ENCODE measurements at places on chromosomes 6 and 20. TPM values are rescaled to one million over a fixed set of nuclear protein-coding genes. Genes with fewer than 3 reads are reported as not detected.

DNA sequence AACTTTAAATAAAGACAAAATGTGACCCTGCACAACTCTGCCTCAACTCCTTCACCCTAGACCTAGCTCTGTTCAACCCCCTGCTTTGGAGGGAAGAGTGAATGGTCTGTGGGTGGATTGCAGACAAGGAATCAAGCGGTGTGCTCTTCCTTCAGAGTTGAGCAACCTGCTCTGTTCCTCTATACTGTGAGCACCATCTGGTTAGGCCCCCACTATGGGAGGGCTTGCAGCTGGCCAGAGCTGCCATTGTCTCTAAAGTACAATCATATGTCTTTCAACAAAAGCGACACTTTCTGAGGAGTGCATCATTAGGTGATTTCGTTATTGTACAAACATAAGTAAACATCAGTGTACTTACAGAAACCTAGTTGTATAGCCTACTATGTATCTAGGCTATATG, 406.1 kb upstream of the MARCKS start:
- no peaks in the 10 kb centered on the region for H3K4me1 ChIP-seq
- DNase-seq: no peak
- no peaks in the 10 kb centered on the region for H3K27me3 ChIP-seq
- no peak overlapping the region for H3K27ac ChIP-seq

DNA sequence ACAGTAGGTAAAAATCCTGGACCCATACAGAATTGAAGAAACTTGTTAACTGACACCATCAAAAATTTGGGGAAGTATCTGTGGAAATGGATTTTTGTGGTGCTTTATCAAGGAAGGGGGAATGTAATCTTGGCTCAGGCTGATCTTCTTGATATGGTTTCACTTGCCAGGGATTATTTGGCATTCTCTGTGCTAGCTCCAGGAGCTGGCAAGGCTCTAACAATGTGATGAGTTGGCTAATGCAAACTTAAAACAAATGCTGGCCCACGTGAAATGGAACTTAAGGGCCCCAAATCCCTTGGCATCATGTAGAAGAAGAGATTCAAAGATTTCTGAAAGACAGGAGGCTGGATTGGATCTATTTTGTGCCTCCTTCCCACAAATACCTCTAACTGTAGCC, 13.1 kb downstream of the KCNS1 start:
- no peak overlapping the region for H3K27ac ChIP-seq
- H3K4me1 ChIP-seq: no peaks in the 10 kb centered on the region
- H3K36me3 ChIP-seq: no peaks in the 10 kb centered on the region
- H3K27me3 ChIP-seq: no peaks in the 10 kb centered on the region

GRCh38 chr6:34115403-34115795, 30.5 kb downstream of the GRM4 start:
- no peaks in the 10 kb centered on the region for H3K36me3 ChIP-seq
- no peaks in the 10 kb centered on the region for H3K4me1 ChIP-seq
- no peaks in the 10 kb centered on the region for H3K27me3 ChIP-seq
- no peak overlapping the region for H3K27ac ChIP-seq

GRCh38 chr6:144264270-144265060, 20.7 kb upstream of the UTRN start:
- DNase-seq: peak; percentile 59
- H3K36me3 ChIP-seq: no peaks in the 10 kb centered on the region
- peaks cover 2% of the 10 kb centered on the region for H3K4me1 ChIP-seq
- H3K27ac ChIP-seq: peak overlapping the region; percentile 82

DNA sequence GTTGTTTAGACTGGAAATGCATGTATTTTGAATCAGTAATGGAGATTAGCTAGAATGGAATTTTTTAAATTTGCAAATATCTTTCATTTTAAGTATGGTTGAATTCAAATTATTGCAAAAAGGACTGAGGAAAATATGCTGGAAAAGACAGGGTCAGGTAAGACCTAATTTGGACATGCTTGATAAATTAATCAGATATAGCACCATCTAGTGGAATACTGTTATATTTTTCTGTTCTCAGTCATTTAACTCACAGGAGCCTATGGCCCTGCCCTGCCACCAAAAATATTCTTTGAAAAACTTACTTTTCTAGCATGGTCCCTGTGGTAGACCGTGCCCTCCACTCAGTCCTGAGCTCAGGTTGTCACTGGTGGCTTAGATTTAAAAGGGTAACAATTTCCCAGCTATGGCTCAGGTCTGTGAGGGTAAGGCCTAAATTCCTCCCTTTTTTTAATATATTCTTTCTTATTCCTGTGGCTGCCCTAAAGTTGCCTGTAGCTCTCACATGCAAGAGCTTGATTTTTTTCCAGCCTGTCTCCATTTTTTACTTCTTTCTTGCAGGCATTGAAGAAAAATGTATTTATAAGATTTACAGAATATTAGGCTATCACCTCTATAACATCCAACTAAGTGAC, 25.3 kb upstream of the KIAA1586 start:
- no peak for DNase-seq
- H3K4me3 ChIP-seq: no peak overlapping the region
- H3K27ac ChIP-seq: no peak overlapping the region
- no peaks in the 10 kb centered on the region for H3K4me1 ChIP-seq

- H3K27ac ChIP-seq: peak overlapping the region; percentile 10
- peaks cover 4% of the 10 kb centered on the region for H3K4me1 ChIP-seq
- DNase-seq: no peak
- no peaks in the 10 kb centered on the region for H3K36me3 ChIP-seq
- no peak overlapping the region for H3K4me3 ChIP-seq
- H3K27me3 ChIP-seq: no peaks in the 10 kb centered on the region
Measured at GRCh38 chr6:80543598-80544222, 437.2 kb downstream of the BCKDHB start.

GRCh38 chr6:73579851-73580246, 59.0 kb upstream of the EEF1A1 start:
- no peaks in the 10 kb centered on the region for H3K4me1 ChIP-seq
- no peaks in the 10 kb centered on the region for H3K27me3 ChIP-seq
- peak overlapping the region; percentile 87 for H3K27ac ChIP-seq
- H3K4me3 ChIP-seq: no peak overlapping the region
- DNase-seq: no peak

GRCh38 chr20:43554369-43554768, 4.5 kb upstream of the SGK2 start:
- DNase-seq: no peak
- H3K4me1 ChIP-seq: no peaks in the 10 kb centered on the region
- no peak overlapping the region for H3K4me3 ChIP-seq

DNA sequence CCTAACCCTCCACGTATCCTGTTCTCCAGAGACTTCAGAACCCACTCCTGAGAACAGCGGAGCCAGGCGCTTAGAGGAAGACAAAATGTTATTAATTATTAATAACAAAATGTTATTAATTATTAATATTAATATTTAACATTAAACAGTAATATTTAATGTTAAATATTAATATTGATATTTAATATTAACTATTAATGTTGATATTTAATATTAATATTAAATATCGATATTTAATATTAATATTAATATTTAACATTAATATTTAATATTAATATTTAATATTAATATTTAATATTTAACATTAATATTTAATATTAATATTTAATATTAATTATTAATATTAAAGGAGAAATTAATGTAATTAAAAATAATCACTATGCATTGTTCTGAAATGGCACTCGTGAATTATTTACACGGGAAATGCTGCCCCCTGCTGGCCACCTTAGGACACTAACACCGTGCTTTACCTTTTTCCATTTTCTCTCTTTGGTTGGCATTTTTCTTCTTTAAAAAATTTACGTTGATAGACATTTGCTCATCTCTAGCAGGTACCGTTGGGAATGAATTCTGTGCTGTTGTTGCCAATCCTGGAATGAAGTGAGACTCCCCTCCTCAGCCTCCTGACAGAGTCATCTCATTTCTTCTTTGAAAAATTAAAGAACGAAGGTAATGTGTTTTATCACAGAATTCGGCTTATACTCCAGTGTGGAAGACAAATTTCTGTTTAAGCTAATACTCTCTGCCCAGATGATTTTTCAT, 7.5 kb upstream of the GGTLC1 start:
- no peaks in the 10 kb centered on the region for H3K4me1 ChIP-seq
- no peak overlapping the region for H3K27ac ChIP-seq
- H3K27me3 ChIP-seq: no peaks in the 10 kb centered on the region
- no peak overlapping the region for H3K4me3 ChIP-seq
- H3K36me3 ChIP-seq: no peaks in the 10 kb centered on the region

- no peak for DNase-seq
- peaks cover 5% of the 10 kb centered on the region for H3K4me1 ChIP-seq
- no peaks in the 10 kb centered on the region for H3K36me3 ChIP-seq
- H3K27ac ChIP-seq: no peak overlapping the region
- H3K4me3 ChIP-seq: no peak overlapping the region
Measured at GRCh38 chr6:80347101-80347500, 240.6 kb downstream of the BCKDHB start.

DNA sequence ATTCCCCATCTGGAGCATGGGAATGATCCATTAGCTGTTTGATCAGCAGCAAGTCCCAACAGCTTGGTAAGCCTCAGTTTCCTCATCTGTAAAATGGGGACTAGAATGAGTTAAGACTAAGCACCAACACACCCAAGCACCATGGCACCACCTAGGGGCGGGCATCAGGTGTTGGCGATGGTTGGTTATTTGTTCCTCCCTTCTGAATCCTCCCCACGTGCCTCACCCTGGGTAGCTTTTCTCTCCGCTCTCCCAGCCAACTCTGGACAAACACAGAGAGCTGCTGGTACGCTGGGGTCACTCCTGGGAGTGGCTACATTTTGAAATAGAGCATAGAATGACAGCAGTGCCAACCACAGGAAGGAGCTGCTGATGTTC, 13.3 kb upstream of the ITPR3 start:
- no peaks in the 10 kb centered on the region for H3K4me1 ChIP-seq
- DNase-seq: no peak
- H3K36me3 ChIP-seq: no peaks in the 10 kb centered on the region
- no peaks in the 10 kb centered on the region for H3K27me3 ChIP-seq
- no peak overlapping the region for H3K27ac ChIP-seq

GRCh38 chr6:120137492-120137891, 787.9 kb upstream of the MAN1A1 start:
- no peak overlapping the region for H3K27ac ChIP-seq
- H3K36me3 ChIP-seq: no peaks in the 10 kb centered on the region
- H3K27me3 ChIP-seq: no peaks in the 10 kb centered on the region
- DNase-seq: no peak
- no peak overlapping the region for H3K4me3 ChIP-seq

GRCh38 chr20:24998631-24999445, 6.3 kb upstream of the APMAP start:
- no peak overlapping the region for H3K4me3 ChIP-seq
- no peaks in the 10 kb centered on the region for H3K27me3 ChIP-seq
- no peak for DNase-seq
- H3K4me1 ChIP-seq: no peaks in the 10 kb centered on the region
- H3K27ac ChIP-seq: no peak overlapping the region

- no peaks in the 10 kb centered on the region for H3K27me3 ChIP-seq
- H3K4me1 ChIP-seq: no peaks in the 10 kb centered on the region
- no peak overlapping the region for H3K27ac ChIP-seq
- DNase-seq: no peak
Measured at GRCh38 chr20:56540415-56540814, 7.4 kb downstream of the FAM209B start.

- DNase-seq: no peak
- no peak overlapping the region for H3K27ac ChIP-seq
- H3K27me3 ChIP-seq: no peaks in the 10 kb centered on the region
- no peaks in the 10 kb centered on the region for H3K4me1 ChIP-seq
- H3K36me3 ChIP-seq: no peaks in the 10 kb centered on the region
- no peak overlapping the region for H3K4me3 ChIP-seq
Measured at GRCh38 chr6:89050155-89050554, 30.4 kb upstream of the PNRC1 start.

DNA sequence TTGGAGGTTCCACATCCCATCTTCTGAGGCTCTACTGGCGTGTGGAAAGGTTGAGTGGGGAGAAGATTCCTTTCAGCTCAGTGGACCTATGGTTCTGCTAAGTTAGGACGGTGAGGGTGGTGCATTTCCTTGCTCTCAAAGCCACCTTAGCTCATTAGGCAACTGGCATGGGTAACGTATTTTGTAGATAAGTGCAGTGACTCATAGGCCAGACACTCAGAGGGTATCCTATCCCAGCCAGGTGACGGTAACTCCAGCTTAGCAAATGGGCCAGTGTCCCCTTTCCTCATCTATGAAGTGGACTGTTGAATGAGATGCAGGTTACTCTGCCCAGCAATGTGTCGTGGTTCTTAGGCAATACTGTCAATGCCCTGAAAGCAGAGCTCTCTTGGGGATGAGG, 3.7 kb downstream of the RPS6KA2 start:
- no peak for DNase-seq
- no peak overlapping the region for H3K4me3 ChIP-seq
- H3K36me3 ChIP-seq: no peaks in the 10 kb centered on the region
- H3K27ac ChIP-seq: no peak overlapping the region
- H3K27me3 ChIP-seq: no peaks in the 10 kb centered on the region

- no peaks in the 10 kb centered on the region for H3K36me3 ChIP-seq
- no peak overlapping the region for H3K27ac ChIP-seq
- H3K27me3 ChIP-seq: no peaks in the 10 kb centered on the region
- H3K4me1 ChIP-seq: no peaks in the 10 kb centered on the region
Measured at GRCh38 chr20:53611449-53611894, 17.8 kb upstream of the ZNF217 start.

- H3K4me1 ChIP-seq: no peaks in the 10 kb centered on the region
- H3K36me3 ChIP-seq: no peaks in the 10 kb centered on the region
- H3K4me3 ChIP-seq: no peak overlapping the region
- no peak for DNase-seq
Measured at GRCh38 chr6:21539621-21540100, 53.9 kb upstream of the SOX4 start.

- H3K36me3 ChIP-seq: no peaks in the 10 kb centered on the region
- DNase-seq: no peak
- no peak overlapping the region for H3K27ac ChIP-seq
- H3K4me3 ChIP-seq: no peak overlapping the region
- no peaks in the 10 kb centered on the region for H3K4me1 ChIP-seq
- H3K27me3 ChIP-seq: no peaks in the 10 kb centered on the region
Measured at GRCh38 chr6:82957868-82958245, 107.8 kb downstream of the UBE3D start.

DNA sequence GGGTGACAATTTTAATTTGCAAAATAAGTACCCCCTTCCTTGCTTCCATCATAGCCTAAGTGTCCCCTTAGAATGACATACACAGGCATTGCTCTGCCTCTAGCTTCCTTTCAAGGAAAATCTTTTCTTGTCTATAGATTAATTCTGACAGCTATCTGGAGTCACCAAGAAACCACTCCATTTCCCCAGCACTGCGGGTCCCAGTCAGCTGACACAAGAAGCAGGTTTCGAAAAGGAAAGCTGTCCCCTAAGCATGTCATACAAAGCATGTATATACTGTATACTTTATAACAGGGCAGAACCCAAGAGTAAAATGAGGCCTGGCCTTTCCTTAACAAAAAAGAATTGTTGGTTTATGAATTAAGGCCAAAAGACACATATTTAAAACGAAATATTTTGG, 273.5 kb downstream of the BTBD9 start:
- H3K4me1 ChIP-seq: no peaks in the 10 kb centered on the region
- H3K4me3 ChIP-seq: no peak overlapping the region

- H3K27ac ChIP-seq: no peak overlapping the region
- peaks cover 2% of the 10 kb centered on the region for H3K4me1 ChIP-seq
- no peak overlapping the region for H3K4me3 ChIP-seq
- no peaks in the 10 kb centered on the region for H3K27me3 ChIP-seq
- no peaks in the 10 kb centered on the region for H3K36me3 ChIP-seq
Measured at GRCh38 chr20:25571817-25572216, 13.5 kb downstream of the NINL start.

CCN6 gene
- not detected for total RNA-seq

IL17F gene
- total RNA-seq: not detected

NRSN1 gene
- total RNA-seq: not detected

TP53RK gene
- 10.4 TPM for total RNA-seq

KIF25 gene
- not detected for total RNA-seq

PDYN gene
- total RNA-seq: not detected

POFUT1 gene
- 29.8 TPM for total RNA-seq

LY6G6D gene
- not detected for total RNA-seq

SOBP gene
- total RNA-seq: 18.6 TPM

ESR1 gene
- 4.1 TPM for total RNA-seq

OXT gene
- not detected for total RNA-seq

FOXA2 gene
- total RNA-seq: not detected

NTSR1 gene
- not detected for total RNA-seq

CDSN gene
- total RNA-seq: not detected

Measured in aorta (tissue), 5 donors.